ENCODE measurements at places on chromosomes 13 and 19. TPM values are rescaled to one million over a fixed set of nuclear protein-coding genes. Genes with fewer than 3 reads are reported as not detected.

GRCh38 chr13:64553411-64554129 is 2676.6 kb downstream of the PCDH9 start:
- DNase-seq, result no peak

Gene FBXO27
- 15.3 TPM for total RNA-seq

GRCh38 chr13:84658491-84659358 is 776.5 kb upstream of the SLITRK1 start:
- DNase-seq, result no peak

DNA sequence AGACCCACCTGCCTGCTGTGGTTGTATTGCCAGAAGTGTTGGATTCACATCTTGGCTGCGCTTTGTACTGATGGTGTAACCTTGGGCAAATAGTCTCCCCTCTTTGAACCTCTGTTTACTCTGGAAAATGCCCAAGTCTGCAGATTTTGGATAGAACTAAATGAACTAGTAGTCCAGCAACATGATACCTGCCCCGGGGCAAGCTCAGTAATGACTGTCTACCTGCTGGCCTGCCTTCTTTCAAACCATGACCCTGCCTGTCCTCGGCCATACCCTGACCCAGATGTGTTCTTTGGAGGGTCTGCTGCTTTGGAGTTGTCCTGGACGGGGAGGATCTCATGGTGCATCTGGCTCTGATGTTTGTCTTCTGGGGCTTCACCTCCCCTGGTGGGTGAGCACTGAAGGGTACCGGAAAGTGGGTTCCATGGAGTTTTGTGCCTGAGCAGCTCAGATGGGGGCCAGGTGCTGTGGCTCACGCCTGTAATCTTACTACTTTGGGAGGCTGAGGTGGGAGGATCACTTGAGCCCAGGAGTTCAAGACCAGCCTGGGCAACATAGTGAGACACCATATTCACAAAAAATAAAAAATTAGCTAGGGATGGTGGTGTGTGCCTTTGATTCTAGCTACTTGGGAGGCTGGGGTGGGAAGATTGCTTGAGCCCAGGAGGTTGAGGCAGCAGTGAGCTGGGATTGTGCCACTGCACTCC is 59.5 kb downstream of the TNFRSF19 start:
- DNase-seq, result no peak

- DNase-seq, result no peak
Measured at GRCh38 chr19:13795595-13796300, 505 bp downstream of the ZSWIM4 start.

DNA sequence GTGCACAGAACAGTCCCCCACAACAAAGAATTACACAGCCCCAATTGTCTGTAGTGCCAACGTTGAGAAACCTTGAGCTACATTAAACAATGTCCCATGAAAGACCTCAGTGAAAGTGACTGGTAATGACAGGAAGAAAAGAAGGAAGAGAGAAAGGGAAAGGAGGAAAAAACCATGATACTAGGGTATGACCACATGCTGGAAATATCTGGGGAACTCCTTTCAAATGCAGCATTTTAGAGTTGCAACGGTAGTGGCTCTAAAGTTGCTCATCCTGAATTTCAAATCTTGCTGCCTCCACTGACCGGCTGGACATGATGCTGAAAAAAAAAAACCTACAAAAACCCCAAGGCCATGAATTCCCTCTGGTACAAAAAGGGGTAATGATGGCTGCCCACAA is 26.5 kb downstream of the FPR3 start:
- no peak for DNase-seq

DNA sequence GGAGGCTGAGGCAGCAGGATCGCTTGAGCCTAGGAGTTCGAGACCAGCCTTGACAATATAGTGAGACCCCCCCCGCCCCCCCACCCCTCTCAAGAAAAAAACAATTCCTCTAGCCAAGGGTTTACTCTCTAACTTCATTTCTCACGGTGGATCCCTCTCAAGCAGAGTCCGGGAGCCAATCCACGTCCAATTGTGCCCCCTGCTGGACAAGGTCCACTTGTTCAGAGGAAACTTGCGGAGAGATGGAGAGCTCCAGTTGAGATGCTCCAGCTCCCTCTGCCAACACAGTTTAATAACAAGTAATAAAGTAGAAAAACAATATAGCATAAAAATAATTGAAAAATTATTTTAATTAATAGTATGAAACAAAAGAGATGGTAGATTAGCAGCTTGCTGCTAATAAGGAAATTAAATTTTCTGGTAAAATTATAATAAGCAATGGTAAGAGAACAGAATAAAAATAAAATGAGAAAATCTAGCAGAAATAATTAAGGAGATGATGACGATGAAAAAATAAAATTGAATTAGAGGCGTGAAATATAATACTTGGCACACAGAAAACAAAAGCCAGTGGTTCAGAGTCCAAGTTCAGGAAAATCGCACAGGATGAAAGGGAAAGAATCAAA is 14.5 kb upstream of the SIGLEC14 start:
- peak; percentile 88 for DNase-seq

DNA sequence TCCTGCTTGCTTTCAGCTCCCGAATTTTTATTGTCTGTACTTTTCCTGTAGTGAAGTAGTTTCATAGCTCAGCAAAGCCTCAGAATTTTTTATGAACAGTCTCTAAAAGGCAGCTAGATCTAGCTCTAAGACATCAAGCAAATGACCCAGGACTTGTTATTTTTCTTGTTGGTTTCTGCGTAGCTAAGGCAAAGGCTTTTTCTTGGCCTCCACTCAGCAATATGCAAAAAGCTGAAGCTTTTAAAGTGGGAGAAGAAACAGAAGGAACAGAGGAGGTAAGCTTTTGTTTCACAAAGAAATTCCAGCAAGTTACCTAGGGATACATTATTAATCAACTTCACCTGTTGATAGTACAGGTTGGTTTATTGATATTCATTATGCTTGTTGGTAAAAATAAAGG is 235.9 kb downstream of the PCDH20 start:
- DNase-seq, result no peak

DNA sequence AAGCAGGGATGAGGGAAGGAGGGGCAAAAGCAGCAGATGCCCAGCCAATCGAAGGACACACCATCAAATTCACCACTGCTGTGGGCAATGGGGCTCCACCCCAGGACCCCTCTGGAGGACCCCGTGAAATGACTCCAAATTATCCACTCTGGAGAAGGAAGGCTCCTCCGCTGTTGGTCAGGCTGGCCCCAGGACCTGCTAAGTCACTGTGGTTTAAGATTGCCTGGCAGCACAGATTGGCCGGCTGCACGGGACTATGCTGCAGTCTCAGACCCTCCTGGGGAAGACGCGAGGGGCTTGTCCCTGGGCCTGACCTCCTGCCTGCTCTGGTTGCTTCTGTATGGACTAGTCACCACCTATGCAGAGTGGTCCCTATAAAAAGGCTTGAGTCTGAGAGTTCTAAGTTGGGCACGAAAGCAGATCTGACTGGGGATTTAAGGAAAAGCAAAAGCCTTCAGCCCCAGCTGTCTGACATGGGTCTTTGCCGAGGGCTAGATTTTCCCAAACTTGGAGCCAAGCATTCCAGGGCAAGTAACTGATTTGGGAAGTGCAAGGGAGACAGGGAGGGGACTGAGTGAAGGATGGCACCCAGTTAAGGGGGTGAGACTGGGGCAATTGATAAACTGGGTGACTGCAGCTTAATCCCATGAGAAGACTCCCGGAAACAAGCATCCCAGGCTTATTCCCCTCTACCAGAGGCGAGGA is 91.7 kb downstream of the TSHZ3 start:
- no peak for DNase-seq

DNA sequence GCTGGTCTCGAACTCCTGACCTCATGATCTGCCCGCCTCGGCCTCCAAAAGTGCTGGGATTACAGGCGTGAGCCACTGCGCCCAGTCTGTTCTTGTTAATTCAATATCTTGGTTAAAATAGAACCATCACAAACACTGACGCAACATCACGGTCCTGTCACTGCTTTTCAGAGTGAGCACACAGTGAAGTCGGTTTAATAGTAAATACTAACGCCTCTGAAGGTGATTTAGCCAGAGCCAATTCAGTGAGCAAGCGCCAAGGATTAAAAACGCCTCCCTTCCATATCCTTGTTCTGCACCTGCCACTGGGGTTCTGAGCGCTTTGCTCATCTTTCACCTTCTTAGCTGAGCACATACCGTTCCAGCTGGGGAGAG is 30.3 kb downstream of the LAMP1 start:
- DNase-seq, result no peak

GRCh38 chr13:102312841-102313240 is 89.0 kb downstream of the FGF14 start:
- DNase-seq, result no peak

Gene ZNF491
- 1.8 TPM for total RNA-seq

Gene KIR3DL1
- total RNA-seq, result not detected

- no peak for DNase-seq
Measured at GRCh38 chr19:13037161-13037560, 41.9 kb downstream of the NFIX start.

Gene PCDH17
- total RNA-seq, result 7.3 TPM

Gene ZNF559
- 18.2 TPM for total RNA-seq

Gene P2RY11
- total RNA-seq, result 10.0 TPM

- no peak for DNase-seq
Measured at GRCh38 chr13:79034341-79034740, 371.7 kb downstream of the RBM26 start.

DNA sequence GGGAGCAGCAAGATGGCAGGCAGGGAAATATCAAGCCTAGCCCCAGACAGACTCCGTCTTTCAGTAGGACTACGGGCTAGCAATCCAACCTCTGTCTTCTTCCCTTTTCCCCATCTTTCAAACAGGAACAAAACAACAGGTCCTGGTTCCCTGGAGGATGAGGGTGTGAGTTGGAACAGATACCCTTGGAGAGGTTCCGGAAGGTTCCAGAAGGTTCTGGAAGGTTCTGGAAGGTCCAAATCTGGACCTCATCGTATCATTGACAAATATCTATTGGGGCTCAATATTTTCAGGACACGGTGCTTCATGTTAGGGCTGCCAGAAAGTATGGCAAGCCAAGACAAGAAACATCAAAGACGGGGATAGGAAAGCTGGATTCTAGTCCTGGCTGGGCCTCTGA is 28.5 kb upstream of the FEM1A start:
- no peak for DNase-seq

Gene SMG9
- 17.2 TPM for total RNA-seq

DNA sequence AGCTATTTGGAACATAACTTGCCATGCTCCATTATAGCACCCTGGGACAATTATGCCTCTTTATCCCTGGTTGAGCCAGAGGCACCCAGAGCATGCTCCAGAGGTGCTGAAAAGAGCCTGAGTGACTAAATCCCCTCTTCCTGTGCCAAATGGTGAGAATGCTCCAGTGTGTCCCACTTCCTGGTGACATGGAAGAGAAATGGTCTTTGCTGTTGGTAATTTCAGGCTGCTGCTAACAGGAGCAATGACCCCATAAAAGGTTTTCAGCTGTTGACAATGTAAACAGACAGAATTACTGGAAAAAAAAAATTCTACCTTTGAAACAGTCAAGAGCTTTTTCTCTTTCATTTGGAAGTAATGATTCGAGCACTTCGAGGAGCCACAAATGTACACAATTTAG is 341.8 kb downstream of the FGF9 start:
- DNase-seq, result no peak

GRCh38 chr19:18922228-18922985 is 2.9 kb downstream of the DDX49 start:
- no peak for DNase-seq

DNA sequence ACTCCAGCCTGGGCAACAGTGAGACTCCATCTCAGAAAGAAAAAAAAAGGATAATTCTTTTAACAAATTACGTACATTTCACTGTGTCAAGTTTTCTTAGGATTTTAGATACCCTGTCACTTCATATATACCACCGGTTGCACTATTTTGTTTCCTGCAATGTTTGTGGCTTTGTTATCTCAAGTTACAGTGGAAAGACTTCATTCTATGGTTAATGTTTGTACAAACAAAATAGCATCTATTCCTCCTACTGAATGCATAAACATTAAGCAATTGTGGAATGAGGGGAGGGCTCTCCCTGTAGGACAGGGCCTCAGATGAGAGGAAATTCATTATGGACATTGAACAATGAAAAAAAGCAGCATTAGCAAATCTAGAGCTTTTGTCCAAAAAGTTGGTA is 120.1 kb downstream of the DNAJC3 start:
- no peak for DNase-seq

Gene PRTN3
- 0.62 TPM for total RNA-seq

GRCh38 chr13:27113436-27113835 is 58.2 kb downstream of the USP12 start:
- no peak for DNase-seq

Gene PCSK4
- total RNA-seq, result 1.5 TPM

Gene ZNF558
- total RNA-seq, result 11.7 TPM

DNA sequence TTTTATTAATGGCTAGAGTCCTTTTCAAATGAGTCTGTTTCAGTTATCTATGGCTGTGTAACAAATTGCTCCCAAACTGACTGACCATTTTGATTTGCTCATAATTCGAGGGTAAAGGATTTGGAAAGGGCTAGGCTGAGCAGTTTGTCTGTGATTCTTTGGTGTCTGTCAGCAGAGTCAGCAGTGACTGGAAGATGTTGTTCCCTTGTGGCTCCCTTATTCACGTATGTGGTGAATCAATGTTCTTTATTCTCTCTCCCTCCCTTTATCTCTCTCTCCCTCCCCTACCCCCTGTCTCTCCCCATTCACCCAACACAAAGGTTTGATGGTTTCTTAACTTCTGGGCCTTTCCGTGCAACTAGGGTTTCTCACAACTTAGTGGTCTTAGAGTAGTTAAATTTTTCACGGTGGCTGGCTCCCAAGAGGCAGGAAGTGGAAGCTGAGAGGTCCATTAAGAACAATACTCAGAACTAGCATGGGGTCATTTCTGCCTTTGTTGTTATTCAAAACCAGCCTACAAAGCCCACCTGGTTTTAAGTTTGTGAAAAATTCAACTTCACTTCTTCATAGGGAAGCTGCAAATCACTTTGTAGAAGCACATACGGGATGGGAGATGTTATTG is 772.5 kb upstream of the SLITRK1 start:
- no peak for DNase-seq

DNA sequence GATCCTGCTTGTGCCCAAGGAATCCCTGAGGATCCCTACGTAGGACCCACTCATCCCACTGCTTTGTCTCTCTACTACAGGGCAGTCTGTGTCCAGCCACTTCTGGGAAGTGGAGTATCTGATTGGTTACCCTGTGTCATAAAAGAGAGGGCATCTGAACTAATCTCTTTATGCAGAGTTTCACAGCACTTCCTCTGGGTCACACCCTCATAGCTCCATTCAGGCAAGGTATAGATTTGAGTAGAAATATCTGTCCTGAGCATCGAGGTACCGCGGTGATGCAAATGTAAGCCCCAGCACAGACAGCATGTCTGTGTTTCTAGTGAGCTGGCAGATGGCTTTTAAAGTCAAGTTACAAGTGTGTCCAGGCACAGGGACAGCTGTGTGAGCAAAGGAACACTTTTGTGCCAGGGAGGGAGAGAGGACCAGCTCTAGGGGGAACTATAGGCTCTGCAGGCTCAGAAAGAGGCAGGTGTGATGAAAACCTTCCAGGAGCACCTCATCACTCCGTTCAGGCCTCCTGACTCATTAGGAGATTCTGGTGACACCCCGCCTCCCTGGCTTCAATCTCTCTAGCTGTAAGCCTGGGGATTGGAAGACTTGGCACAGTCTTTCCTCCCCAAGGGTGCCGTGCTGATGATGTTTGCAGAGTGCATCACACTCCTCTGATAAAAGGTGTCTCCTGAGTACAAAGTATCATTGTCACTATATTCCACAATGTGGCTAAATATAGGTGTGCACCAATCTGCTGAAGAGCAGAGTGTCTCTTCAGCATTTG is 84.3 kb upstream of the UBL3 start:
- DNase-seq, result no peak

Gene SULT2A1
- not detected for total RNA-seq

All from cardiac septum (tissue), 1 donor.